NCI-H82 (cell line): ENCODE measurements at places on chromosomes 1 and 21.

DNA sequence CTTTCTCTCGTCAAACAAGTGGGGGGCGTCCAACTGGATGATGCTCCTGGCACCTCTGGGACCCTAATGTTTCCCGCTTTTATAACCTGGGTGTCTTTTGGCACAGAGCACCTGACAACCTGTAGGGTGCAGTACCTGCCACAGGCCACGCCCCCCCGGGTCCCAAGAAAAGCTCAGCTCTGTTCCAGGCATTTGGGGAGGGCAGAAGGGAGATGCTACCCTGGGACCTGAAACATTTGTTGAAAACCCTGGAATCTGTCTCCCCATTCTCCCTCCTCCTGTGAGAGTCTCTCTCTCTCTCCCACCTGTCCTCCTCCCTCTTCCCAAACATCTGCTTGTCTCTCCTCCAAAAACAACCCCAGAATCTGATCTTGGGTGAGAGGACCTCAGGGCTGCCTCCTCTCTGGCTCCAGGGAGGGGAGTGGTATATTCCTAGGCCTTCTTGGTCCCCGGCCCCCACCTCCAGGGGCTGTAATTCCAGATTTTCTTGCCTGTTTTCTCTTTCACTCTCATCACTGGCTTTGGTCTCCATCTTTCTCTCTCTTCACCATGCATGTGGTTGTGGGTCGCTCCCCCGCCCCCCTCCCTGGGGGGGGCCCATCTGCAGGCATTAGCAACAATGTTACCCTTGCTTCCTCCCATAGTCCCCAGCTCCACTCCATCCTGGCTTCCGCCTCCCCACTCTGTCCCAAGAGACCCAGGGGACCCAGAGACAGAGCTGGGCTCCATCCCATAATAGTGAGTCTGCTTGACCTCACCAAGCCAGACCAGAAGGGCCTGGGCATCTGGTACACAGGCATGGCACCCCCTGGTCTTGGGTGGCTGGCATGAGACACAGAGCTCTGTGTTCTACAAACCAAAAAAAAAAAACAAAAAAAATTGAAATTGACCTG is 4.1 kb downstream of the AHDC1 start:
- peak; percentile 65 for DNase-seq

GRCh38 chr1:22077728-22078127 is 25.2 kb downstream of the CDC42 start:
- DNase-seq = no peak

DNA sequence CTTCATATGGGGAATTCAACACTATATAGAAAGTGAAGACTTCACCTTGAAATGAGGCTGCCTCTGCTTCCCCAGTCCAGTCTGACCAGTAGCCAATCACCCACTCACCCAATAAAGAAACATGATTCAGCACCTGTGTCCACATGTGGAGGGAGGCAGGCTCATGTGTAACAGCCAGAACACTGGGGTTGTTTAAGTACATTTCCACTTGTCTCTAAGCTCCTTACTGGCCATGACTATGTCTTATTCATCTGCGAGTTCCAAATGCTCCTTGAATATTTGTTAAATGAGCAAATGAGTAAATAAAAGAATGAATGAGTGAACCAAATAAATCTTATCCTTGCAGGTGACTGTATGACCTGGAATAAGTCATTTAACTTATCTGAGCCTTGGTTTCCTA is 100.1 kb downstream of the BRINP2 start:
- no peak for DNase-seq

GRCh38 chr1:157995583-157996169 is 2.2 kb downstream of the KIRREL1 start:
- DNase-seq = no peak

DNA sequence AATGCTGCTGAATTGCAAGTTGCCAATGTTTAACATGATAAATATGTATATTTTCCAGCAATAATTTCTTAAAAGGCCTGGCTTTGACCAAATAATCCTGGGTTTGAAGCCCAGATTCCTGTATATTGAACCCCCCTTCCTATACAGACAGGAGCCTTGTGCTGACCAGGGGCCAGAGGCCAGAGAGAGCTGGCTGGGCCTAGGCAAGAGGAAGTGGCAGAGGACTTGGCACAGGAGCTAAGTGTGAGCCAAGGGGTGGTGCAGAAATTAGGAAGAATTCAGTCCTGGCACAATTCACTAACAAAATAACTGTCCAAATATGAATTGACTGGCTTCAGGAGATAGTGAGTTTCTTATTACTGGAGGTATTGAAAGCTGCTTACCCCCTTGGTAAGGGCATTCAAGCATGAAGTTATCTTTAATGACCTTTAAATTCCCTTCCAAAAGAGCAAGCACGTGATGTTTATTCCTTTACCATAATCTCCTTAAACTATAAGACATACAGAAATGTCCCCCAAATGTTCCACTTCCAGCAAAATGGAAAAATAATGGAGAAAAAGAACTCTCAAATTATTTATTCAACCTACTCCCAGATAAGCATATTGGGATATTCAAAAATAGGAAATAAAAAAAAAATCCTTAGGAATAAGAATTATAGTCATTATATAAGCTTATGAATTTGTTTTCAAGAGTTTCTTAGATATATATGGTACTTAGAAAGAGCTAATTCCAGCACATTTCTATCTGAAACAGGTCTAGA is 26.6 kb downstream of the NIBAN1 start:
- peak; percentile 70 for DNase-seq

DNA sequence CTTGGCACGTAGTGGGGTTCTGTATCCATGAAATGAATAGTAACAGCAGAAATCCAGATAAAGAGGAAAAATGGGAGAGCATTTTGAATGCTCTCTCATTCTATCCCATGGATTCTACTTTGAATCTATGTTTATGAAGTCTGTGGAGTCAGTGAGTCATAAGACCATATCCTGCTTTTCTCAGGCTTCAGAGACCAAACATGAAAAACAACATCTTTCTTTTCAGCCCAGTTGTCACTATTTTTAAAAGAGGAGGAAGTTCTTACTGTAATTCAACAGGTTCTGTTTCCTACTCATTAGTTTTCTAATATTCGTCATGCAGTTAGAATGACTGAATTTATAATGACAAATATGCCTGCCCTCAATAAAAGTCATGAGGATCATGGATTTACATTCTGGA is 39.4 kb upstream of the CD55 start:
- DNase-seq = no peak

- no peak for DNase-seq
These were observed 22.0 kb downstream of the FLVCR1 start for GRCh38 chr1:212879947-212880690.

DNA sequence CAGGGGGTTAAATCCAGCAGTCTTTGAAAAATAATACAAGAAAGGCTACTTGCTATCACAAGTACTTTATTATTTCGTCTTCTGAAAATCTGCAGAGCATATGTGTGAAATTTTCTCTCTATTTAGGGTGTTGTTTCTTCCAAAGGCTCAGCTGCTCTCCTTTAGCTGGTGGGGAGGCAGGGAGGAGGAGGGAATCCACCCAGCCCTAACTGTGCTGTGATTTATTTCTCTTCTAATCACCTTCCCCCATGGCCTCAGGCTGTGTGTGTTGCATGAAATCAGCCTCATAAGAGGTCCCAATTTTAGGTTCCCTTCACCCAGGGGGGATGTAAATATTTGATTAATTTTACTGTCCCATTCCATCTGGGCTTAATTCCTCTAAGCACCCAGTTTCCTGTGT is 77.6 kb upstream of the PGBD5 start:
- DNase-seq = no peak

- no peak for DNase-seq
These were observed 24.2 kb downstream of the RSPH1 start for GRCh38 chr21:42471716-42472330.
